Stimulated activated CD8-positive, alpha-beta memory T cell treated with anti-CD3 and anti-CD28 coated beads, Interleukin-7, amount 100 ng/mL, for 1 hour (primary cell): ENCODE measurements at places on chromosomes 4 and X.

DNA sequence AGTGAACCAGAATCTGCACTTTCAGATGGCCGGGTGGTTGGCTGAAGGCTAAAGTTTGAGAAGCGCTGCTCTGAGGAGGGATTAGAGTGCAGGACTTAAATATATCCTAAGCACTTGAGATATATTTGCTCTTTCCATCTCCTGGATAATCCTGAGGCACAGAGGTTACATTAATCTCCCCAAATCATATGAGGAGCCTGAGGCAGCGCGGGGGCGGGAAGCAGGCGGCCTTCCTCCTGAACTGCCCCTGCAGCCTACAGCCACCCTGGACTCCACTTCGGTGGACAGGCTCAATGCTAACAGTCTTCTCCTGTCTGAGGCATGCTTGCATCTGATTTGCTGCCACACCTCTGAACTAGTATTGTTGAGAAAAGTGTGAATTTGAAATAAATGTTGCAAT, 72.5 kb downstream of the AFAP1 start:
- DNase-seq: no peak

GRCh38 chrX:39514801-39515200, 583.0 kb downstream of the BCOR start:
- DNase-seq: no peak

DNA sequence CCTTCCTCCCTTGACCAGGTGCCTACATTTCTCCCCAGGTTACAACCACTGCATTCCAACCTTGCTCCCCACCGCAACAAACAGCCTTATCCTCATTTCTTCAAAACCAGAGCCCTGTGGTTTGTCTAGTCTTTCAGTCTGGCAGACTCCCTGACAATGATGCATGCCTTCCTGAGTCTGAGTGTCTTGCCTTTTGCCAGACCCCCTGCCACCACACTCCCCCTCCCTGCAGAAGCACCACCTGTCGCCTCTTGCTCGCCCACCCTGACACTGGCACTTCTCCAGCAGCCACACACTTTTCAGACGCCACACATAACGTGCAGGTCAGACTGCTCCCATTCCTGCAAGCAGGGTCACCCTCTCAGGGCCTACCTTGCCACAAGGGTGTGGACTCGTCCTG, 349.2 kb upstream of the NOCT start:
- DNase-seq: no peak

- no peak for DNase-seq
These were observed 108.0 kb downstream of the CHIC2 start for GRCh38 chr4:53956454-53956853.

GRCh38 chrX:23616361-23616760, 50.9 kb upstream of the PRDX4 start:
- no peak for DNase-seq

DNA sequence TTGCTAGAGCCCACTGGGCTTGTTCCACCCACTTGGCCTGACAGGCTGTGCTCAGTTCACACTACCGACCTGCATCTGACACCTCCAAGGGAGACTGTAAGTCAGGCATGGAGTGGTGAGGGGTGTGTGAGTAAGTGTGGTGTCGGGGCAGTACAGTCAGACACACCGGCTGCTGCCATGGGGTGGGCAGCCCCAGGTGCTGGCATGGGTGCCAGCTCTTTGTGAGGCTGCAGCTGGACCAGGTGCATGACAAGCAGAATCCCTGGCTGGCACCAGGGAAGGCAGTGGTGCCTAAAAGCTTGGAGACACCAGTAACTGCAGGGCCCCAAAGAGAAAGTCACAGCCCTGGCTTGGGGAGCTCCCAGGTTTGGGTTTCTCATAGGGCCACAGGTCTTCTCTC, 665.0 kb downstream of the SH3BGRL start:
- no peak for DNase-seq

DNA sequence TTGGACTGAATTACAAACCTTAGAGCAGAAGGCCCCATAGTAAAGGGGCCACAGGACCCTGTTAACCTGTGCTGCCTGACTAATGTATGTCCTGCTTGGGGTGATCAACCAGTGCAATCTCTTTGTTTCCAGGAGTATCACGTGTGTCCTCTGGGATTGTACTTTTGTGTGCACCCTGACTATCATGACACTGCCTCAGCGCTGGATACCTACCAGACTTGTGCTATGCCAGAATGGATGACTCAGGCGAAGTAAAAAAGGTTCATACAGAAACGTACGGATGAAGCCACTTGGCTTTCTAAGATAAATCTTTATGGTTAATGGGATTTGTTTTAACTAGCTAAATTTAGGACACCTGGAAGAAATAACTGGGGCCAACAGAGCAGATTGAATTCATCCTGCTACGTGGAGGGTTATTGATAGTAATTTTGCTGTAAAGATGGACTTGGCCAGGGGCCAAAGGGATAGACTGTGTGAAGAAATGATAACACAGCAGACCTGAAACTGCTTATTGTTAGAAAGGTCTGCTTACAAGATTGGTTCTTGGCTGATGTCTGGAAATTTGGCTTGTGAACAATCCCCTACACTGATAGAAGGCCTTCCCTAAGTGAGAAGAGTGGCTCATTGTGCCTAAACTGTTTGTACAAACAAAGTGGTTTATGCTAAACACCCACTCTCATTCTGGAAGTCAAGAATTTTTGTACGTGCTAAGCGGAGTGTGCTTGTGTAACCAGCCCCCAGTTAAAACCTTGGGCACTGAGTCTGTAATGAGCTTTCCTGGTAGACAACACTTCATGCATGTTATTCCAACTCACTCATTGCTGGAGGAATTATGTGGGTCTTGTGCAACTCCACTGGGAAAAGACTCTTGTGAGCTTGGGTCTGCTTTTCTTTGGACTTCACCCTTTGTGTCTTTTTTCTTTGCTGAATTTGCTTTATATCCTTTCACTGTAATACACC, 750.5 kb upstream of the HTR2C start:
- no peak for DNase-seq

DNA sequence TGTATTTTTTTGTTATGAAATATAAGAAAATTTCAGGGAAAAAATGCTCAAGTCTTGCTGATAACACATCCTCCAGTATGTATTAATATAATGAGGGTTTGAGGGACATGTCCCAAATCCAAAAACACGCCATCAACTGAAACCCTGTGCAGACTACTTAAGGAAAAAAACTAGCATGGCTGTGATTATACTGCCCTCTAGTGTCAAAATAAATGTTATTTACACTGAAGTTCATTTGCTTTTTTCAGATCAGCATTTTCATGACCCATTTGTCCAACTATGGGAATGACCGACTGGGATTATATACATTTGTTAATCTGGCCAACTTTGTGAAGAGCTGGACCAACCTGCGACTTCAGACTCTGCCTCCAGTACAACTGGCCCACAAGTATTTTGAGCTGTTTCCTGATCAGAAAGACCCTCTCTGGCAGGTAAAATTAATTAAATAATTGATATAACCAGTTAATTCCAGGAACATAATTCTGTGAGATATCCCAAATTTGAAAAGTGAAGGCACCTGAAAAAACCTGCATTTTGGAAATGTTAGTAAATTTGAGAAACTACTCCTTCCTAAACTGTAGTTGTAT, 128.5 kb downstream of the PRSS12 start:
- DNase-seq: no peak

- DNase-seq: no peak
These were observed 18.7 kb downstream of the LNX1 start for GRCh38 chr4:53572600-53572994.

DNA sequence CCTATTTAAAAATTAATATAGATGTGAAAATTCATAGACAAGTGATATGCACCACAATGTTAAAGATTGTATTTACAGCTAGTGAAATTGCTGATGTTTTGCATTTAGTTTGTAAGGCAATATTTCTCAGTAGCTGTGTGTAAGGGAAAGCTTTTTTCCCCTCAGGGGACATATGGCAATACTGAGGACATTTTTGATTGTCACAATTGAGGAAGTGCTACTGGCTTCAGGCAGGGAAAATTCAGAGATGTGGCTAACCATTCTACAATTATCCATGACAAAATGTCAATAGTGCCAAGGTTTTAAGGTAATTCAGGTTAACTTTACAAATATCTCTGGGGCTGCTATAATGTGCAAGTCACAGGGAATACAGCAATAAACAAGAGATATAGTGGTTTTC, 66.1 kb upstream of the IL15 start:
- DNase-seq: no peak

DNA sequence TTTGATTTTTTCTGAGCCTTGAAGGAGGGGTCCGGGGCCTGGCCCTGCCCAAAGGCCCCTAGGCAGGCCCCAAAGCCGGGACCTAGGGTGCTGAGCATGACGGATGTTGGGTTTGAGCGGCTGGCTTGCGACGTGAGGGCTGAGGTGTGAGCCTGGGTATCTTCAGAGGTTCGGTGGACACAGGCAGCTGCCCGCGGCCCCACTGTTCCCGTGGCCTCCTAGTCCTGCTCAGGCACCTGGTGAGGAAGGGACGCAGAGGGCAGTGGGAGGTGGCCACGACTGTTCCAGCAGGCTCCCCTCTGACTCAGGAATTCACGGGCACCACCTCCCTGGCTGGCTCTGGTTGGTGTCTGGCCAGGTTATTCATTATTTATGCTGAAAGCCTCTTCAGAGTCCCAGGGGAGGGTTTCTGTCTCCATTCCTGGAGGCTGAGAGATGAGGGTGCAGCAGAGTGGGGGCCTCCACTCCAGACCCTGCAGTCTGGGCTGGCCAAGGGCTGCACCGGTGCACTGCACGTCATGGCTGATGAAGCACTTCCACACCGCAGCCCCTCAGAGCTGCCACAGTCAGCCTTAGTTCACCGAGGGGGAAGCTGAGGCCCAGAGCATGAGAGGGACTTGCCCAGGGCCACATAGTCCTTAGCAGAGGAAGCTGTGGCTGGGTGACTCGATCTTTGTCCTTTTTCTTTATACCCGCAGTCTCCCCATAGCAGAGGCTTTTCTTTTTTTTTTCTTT, 2.2 kb downstream of the MSANTD1 start:
- no peak for DNase-seq

GRCh38 chr4:42284030-42284429, 113.3 kb upstream of the SHISA3 start:
- DNase-seq: no peak

DNA sequence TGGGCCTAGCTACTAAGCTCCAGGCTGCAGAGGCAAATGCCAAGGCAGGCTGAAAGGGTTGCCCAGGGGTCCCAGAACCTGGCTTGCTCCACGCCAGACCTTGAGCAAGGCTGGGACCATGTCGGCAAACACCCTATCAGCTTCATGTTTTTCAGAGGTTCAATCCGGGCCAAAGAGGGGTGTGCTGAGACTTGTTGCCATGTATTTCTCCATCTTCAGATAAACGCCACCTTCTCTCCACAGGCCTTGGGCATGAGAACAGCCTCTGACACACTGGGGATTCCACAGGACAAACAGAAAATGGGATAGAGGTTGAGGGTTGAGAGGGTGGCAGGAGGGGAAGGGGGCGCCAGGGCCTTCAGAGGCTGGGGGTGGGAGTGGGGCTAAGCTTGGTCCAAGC, 8.6 kb downstream of the PJA1 start:
- DNase-seq: no peak

GRCh38 chr4:148103597-148104355, 338.4 kb downstream of the NR3C2 start:
- DNase-seq: no peak

GRCh38 chr4:23884261-23884660, 5.6 kb downstream of the PPARGC1A start:
- no peak for DNase-seq

DNA sequence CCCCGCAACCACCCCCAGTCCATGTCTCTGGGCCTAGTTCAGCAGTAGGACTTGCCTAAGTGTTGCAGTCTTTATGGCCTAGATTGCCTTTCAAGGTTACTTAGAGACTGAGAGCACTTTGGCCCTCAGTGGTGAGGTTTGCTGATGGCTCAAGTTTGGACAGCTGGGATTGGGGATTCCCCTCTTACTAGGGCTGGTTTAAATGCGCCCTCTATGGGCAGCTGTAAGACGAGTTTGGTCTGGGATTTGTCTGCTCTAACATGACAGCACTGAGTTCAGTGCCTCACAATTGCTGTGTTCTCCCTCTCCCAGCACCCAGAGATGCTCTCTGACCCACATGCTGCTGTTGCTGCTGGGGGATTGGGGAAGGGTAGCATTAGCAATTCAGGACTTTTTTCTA, 23.1 kb downstream of the DACH2 start:
- DNase-seq: no peak

- no peak for DNase-seq
These were observed 103.0 kb upstream of the KLF3 start for GRCh38 chr4:38560768-38561558.
